ENCODE measurements at places on chromosomes 3 and 15. TPM values are rescaled to one million over a fixed set of nuclear protein-coding genes. Genes with fewer than 3 reads are reported as not detected.

DNA sequence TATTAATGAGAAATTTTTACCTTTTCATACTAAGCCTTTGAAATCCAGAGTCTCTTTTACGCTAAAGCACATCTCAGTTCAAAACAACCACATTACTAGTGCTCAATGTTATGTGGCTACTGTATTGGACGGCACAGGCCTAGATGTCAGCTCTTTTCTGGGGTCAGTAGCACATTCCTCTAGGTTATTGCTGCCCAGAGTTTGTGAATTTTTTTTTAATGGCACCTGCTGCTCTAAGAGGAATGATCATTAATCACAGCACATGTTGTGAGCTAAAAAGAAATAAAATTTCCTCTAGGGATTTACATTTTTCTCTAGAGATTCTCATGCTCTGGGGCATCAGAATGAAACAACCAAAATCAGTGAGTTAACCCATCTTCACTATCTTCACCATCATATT lies 436.8 kb upstream of the THBS1 start:
- DNase-seq: no peak
- peaks cover 6% of the 10 kb centered on the region for H3K4me1 ChIP-seq
- no peaks in the 10 kb centered on the region for H3K36me3 ChIP-seq
- no peak overlapping the region for H3K27ac ChIP-seq

DNA sequence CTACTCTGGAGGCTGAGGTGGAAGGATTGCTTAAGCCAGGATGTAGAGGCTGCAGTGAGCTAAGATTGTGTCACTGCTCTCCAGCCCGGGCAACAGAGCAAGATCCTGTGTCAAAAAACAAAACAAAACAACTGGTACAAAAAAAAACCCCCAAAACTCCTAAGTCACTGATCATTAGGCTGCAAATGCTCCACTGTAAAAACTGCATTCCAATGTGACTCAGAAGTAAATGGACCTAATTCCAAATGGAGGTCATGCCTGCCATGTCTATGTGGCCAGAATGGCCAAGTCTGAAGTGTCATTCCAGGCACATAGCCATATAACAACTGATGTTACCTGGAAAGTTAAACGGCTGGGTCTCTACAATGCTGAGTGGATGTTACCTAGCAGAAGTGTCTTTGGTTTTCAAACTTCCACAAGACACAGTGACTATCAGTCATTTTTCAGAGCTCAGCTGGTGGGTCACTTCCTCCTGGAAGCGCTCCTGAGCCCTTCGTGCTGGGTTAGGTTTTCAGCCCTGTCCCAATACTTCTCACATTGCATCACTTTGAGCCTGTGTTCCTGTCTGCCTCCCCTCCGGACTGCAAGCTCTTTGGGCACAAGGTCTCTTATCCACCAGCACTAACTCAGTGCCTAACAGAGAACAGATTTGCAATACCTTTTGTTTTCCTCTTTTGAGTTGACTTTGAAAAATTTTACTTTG lies 10.6 kb downstream of the FSTL1 start:
- H3K4me3 ChIP-seq: no peak overlapping the region
- no peak for DNase-seq
- H3K36me3 ChIP-seq: peaks cover 29% of the 10 kb centered on the region
- peaks cover 49% of the 10 kb centered on the region for H3K4me1 ChIP-seq
- no peaks in the 10 kb centered on the region for H3K27me3 ChIP-seq
- no peak overlapping the region for H3K27ac ChIP-seq

DNA sequence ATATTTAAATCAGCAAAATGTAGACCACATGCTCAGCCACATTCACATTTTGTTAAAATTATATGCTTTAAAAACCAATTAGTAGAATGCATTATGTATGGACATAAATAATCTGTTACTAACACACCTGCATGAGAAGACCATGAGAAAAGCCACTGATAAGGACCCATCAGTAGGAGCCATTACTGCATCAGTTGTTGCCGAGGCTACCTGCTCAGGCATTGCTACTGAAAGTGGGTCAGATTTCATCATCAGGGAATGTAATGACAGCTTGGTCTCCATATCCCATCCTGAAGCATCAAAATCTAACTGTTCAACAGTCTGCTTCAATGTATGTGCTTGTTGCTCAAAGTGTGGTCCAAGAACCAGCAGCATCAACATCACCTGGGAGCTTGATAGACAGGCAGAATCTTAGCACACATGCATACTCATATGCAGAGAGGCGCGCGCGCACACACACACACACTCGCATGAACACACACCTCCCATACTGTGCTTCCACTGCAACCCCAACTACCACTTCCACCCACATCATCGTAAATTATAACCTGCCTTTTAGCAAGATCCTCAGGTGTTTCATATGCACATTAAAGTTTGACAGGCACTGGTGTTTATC lies 72.4 kb upstream of the FOXB1 start:
- no peak for DNase-seq
- H3K36me3 ChIP-seq: no peaks in the 10 kb centered on the region
- peaks cover 4% of the 10 kb centered on the region for H3K4me1 ChIP-seq
- no peak overlapping the region for H3K27ac ChIP-seq

DNA sequence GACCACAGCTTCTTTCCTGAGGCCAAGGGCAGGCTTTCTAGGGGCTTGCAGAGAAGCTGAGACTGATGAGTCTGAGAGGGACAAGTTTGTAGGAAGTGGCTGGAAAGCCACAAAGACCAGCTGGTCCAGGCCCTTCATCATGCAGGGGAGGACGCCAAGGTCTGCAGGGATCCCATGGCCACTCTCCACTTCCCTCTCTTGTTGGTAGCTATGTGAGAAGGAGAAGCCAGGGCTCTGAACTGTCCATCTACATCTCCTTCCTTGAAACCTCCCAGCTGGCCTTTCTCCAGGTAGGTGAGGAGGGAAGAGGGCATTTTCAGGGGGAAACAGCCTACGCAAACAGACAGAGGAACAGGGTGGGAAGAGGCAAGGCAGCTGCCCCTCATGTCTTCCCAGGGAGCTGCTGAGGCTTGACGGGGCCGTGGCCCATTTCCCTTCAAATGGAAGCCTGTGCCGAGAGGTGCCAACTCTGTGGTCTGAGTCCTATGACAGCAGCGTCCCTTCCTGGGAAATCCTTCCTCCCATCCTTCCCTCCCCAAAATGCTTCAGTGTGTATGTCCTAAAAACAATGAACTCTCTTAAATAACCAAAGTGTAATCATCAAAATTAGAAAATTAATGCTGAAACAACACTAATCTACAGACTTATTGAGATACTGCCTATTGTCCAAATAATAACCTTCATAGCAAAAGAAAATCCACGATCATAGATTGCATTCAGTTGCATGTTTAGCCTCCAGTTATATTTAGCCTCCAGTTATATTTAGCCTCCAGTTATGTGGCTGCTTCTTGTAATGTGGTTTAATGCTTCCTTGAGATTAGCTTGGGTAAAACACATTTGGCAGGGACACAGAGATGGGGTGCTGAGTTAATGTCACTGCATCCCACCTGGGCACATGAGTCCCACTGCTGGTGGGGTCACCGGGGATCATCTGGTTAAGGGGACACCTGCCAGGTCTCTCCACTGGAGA lies 36.0 kb downstream of the GNB5 start:
- H3K4me3 ChIP-seq: no peak overlapping the region
- no peaks in the 10 kb centered on the region for H3K27me3 ChIP-seq

Gene SORD
- 72.7 TPM for total RNA-seq

DNA sequence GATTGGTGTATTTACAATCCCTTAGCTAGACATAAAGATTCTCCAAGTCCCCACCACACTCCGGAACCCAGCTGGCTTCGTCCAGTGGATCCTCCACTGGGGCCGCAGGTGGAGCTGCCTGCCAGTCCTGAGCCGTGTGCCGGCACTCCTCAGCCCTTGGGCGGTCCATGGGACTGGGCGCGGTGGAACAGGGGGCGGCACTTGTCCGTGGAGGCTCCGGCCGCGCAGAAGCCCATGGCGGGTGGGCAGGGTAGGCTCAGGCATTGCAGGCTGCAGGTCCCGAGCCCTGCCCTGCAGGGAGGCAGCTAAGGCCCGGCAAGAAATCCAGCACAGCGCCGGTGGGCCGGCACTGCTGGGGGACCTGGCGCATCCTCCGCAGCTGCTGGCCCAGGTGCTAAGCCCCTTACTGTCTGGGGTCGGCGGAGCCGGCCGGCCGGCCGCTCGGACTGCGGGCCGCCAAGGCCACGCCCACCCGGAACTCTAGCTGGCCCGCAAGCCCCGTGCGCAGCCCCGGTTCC lies 3.5 kb upstream of the RNU5B-1 start:
- peaks cover 18% of the 10 kb centered on the region for H3K4me1 ChIP-seq
- H3K27me3 ChIP-seq: peaks cover 9% of the 10 kb centered on the region
- peak overlapping the region; percentile 69 for H3K4me3 ChIP-seq
- peak overlapping the region; percentile 74 for H3K27ac ChIP-seq
- H3K36me3 ChIP-seq: no peaks in the 10 kb centered on the region
- DNase-seq: no peak

- no peak for DNase-seq
- H3K4me1 ChIP-seq: no peaks in the 10 kb centered on the region
- H3K4me3 ChIP-seq: no peak overlapping the region
- H3K27ac ChIP-seq: no peak overlapping the region
- no peaks in the 10 kb centered on the region for H3K36me3 ChIP-seq
These were observed 63.4 kb upstream of the VEPH1 start for GRCh38 chr3:157566596-157566995.

DNA sequence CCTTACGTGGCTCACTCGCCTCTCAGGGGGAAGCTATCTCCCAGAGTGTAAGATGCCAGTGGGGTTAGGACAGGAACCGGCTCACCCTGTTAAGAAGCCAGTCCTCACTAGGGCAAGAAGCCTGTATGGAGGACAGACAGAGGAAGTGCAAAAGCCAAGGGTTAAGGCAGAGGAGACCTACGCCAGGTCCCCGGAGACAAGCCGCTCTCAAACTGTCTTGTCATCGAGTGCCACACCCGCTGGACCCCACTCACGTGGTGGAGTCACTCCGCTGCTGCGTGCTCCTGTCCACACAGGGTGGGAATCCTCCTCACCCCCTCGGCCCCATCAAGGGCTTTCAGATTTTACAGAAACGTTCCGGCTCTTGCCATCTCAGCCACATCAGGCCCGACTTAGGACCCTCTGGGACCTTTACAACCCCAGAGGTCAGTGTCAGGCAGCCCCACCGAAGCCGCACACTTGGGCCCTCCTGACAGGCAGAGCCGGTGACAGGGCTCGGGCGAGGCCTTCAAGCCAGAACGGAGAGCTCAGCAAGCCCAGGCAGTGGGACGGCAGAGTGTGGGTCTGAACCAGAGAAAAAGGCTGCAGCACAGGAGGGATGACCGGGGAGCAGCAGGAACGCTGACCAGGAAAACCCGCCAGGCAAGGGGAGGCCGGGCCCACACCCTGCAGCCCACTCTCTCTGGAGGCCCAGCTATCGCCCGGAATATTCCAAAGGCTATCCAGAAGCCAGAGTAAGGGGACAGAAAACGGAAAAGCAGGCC lies 61.7 kb downstream of the XXYLT1 start:
- H3K4me1 ChIP-seq: peaks cover 35% of the 10 kb centered on the region
- peaks cover 9% of the 10 kb centered on the region for H3K36me3 ChIP-seq
- no peak overlapping the region for H3K4me3 ChIP-seq
- peak; percentile 62 for DNase-seq
- H3K27ac ChIP-seq: peak overlapping the region; percentile 58
- H3K27me3 ChIP-seq: no peaks in the 10 kb centered on the region

GRCh38 chr3:64809086-64809485 lies 121.3 kb upstream of the ADAMTS9 start:
- H3K27ac ChIP-seq: no peak overlapping the region
- no peak for DNase-seq
- no peak overlapping the region for H3K4me3 ChIP-seq
- H3K27me3 ChIP-seq: peaks cover 6% of the 10 kb centered on the region
- H3K4me1 ChIP-seq: peaks cover 15% of the 10 kb centered on the region

DNA sequence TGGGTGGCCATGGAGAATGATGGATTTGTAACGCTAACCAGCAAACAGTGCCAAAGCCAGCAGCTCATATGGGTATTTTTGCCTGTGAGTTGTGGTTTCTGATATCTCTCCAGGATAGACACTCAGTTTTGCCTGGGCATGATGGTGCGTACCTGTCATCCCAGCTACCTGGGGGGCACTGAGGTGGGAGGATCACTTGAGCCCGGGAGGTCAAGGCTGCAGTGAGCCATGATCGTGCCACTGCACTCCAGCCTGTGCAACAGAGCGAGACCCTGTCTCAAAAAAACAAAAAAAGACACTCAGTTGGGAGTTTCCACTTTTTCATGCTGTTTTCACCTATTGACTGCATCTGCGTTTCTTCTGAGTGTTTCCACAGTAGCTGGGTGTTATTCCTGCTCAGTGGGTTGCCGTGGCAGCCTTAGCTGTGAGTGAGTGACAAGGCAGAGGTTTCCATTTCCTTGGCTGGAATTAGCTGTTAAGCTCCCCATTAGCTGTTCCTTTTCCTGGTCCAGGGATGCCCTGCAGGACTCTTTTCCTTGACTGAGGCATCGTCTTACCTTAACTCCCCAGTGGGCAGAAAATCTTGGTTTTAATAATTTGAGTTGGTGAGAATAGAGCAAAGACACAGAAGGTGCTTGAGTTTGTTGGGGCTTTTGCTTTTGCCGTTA lies 14.2 kb upstream of the RPP14 start:
- no peak overlapping the region for H3K27ac ChIP-seq
- H3K4me3 ChIP-seq: no peak overlapping the region
- no peak for DNase-seq

GRCh38 chr3:632571-633170 lies 436.1 kb downstream of the CHL1 start:
- H3K27me3 ChIP-seq: peaks cover 19% of the 10 kb centered on the region
- H3K27ac ChIP-seq: no peak overlapping the region
- H3K4me1 ChIP-seq: no peaks in the 10 kb centered on the region

Gene MITF
- total RNA-seq: 8.7 TPM

DNA sequence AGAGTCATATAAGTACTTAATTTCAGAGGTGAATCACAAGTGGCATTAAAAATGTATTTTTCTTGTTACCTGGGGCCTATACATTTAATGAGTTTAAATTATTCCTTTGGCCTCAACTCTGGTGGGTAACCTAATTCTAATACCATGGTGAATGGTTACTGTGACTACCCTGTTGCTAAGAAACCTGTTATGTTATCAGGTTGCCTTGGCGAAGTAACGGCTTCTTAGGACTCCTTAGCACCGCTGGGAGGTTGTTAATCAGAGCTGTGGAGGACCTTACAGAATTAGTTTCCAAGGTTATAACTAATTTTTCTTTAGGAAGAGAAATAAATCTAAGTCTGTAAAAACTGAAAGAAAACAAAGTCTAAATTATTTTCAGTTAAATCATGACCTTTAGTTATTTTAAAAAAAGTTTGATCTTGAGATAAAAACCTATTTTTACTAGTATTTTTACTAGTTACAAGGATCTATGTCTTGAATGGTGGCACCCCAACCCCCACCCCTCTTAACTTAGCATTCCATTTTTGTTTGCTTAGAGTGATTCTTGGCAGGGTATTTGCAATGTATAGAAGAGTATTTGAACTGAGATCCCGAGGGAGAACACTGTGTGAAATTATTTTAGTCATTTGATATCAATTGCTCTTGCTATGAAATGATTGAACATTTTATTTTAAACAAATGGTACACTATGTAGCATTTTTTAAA lies 155.5 kb downstream of the FNDC3B start:
- peak overlapping the region; percentile 4 for H3K4me3 ChIP-seq
- no peaks in the 10 kb centered on the region for H3K27me3 ChIP-seq
- H3K36me3 ChIP-seq: peaks cover 13% of the 10 kb centered on the region
- H3K27ac ChIP-seq: peak overlapping the region; percentile 3
- DNase-seq: no peak

Gene GABRR3
- total RNA-seq: not detected

- no peaks in the 10 kb centered on the region for H3K36me3 ChIP-seq
- DNase-seq: peak; percentile 92
- peak within 1 kb of the TSS; percentile 87 for H3K27ac ChIP-seq
- peak within 1 kb of the TSS; percentile 89 for H3K4me3 ChIP-seq
These were observed at the start of gene ARHGEF26 for GRCh38 chr3:154120961-154121700. ARHGEF26 (plus strand) TSS chr3:154121390; CDS start chr3:154121993, 603 bp downstream.

Data from type B pancreatic cell (in vitro differentiated cells).